ENCODE measurements at places on chromosomes 11 and 22. TPM values are rescaled to one million over a fixed set of nuclear protein-coding genes. Genes with fewer than 3 reads are reported as not detected.

The OTOG gene
- total RNA-seq = not detected

The KRTAP5-8 gene
- not detected for total RNA-seq

The IGSF9B gene
- total RNA-seq = 1.7 TPM

DNA sequence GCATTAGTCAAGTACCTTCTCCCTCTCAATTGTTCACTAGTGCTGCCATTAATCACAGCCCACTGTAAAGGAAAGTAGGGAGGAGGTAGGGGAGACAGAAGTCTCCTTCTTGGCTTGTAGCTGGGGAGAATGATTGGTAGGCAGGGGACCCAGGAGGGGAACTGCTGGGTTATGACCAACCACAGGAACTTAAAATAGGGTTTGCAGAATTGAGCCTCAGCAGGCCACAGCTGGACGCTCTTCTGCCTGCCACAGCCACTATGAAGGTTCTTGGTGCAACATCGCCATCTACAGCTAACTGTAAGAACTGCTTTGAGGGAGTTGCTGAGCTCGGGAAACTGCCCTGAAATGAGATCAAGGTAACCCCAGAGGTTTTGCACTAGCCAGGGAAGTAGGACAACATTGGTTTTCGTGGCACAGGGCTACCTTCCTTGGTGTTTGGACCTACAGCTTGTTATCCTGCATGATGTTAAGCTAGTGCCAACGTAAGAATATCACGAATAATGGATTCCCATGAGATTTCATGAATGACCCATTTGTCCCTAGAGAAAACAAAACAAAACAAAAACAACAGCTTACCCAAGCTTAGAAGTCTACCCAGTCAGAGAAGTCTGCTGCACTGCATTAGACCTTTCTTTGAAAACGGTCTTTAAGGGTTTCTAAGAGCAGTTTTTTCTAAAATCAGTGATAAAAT, 787.1 kb upstream of the API5 start:
- DNase-seq = peak; percentile 54

Data from fibroblast of the aortic adventitia (primary cell).